AG04449 (cell line): ENCODE measurements at places on chromosomes 12 and 14.

GRCh38 chr12:46149079-46149464, 119.8 kb downstream of the SLC38A1 start:
- no peak for DNase-seq

GRCh38 chr14:91872517-91873470, 5.5 kb upstream of the TC2N start:
- DNase-seq, result no peak

- DNase-seq, result no peak
These were observed 12.3 kb downstream of the ABCD4 start for GRCh38 chr14:74290415-74290814.

- DNase-seq, result no peak
These were observed 150.4 kb downstream of the PHETA1 start for GRCh38 chr12:111218499-111218898.

GRCh38 chr12:50057896-50058670, 687 bp downstream of the ASIC1 start:
- DNase-seq, result no peak

GRCh38 chr12:107108995-107109508, 15.7 kb upstream of the CRY1 start:
- DNase-seq, result no peak

- DNase-seq, result no peak
These were observed 49.5 kb downstream of the RBMS2 start for GRCh38 chr12:56571121-56571520.

DNA sequence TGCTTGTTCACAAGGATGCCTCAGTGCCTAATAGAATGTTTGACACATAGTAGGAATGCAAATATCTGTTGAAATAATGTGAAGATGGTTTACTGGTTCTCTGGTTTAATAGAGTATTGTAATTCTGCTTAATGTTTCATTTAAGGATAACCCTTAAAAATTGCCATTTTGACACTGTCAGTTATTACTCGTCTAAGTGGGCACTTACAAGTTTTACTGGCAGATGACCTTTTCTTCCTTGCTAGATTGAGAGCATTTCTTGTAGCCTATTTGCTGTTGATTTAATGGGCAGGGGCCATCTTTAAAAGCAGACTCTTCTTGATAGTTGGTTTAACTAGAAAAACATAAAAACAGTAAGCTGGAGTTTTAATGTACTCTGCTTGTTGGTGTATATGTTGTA, 1.9 kb downstream of the TMEM263 start:
- DNase-seq, result no peak

GRCh38 chr12:44307506-44308168, 471.8 kb downstream of the TMEM117 start:
- DNase-seq, result no peak

- DNase-seq, result no peak
These were observed 703.9 kb downstream of the FSCB start for GRCh38 chr14:43803076-43803689.

DNA sequence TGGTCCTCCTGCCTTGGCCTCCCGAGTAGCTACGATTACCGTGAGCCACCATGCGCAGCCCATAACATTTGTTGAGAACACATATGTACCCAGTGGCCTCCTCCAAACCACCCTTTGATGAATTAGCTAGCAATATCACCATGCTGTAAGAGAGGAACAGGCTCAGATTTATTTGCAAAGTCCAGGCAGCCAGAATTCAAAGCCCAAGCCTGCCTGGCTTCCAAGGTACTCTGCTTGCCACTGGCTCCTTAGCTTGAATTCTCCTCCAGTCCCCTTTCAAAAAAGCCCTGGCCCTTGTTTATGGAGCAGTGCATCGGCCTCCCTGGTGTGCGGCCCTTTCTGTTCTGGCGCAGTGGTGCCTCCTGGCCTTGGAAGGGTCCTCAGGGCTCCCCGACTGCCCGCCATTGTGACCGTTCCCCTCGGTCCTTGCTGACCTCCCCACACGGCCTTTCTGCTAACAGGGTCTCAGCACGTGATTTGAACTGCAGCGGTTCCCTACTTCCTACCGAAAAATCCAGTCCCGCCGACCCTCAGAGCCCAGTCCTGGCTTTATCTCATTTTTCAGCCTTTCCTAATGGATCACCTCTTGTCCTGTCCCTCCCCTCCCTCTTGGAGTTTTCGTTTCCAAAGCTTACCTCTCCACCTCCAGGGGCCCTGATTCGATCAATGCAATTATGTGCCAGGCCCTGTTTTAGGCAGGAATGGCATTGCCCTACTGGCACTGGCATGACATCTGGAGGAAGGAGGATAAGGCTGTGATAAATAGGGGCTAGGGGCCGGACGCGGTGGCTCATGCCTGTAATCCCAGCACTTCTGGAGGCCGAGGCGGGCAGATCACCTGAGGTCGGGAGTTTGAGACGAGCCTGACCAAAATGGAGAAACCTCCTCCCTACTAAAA, 22.0 kb downstream of the SLC25A29 start:
- no peak for DNase-seq

DNA sequence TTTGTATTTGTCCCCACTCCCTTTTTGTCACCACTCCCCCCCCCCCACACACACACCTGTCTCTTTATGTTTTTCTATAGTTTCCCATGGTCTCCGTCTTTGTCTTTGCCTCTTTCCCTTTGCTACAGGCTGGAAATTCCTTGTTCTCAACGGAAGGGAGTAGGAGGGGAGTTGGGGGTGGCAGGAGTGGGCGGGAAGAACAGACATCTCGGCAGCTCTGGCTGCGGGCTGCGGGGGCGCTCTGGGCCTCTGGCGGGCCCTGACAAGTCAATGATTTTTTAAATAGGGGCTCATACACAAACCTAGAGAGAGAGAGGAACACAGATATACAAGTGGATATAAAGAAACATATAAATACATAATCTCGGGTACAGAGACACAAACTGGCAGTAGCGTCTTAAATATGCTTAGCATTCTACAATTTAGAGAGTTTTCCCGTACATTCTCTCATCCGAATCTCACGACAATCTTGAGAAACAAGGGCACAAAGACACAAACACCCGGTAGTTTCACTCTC, 2.4 kb upstream of the NAB2 start:
- no peak for DNase-seq

- no peak for DNase-seq
These were observed 81.2 kb downstream of the RIMBP2 start for GRCh38 chr12:130634866-130635265.

DNA sequence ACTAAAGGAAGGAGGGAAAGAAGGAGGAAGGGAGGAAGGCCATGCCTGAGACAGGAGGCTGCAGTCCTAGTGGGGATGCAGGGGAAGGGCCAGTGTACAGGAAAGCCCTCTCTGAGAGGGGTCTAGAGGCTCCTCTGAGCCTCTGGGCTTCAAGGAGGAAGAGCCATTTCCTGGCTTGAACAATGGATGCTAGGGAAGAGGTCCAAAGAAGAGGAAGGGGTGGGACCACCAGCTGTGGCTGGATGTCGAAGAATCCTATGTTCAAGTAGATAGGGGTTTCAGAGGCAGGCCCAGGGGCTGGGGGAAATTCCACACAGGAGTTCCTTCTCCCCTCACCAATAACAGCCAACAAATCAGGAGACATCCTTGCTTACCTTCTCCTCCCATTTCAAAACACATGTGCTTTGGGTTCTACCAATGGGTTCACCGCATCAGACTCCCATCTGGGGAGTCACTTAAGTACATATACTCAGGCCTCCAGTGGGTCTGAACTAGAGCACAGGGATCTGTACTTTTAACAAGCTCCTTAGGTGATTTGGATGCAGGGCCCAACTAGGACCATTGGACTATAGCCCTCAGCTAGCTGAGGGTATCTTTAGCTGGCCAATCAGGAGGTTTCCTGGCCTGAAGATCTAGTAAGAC, 32.4 kb downstream of the PRPF40B start:
- no peak for DNase-seq

- no peak for DNase-seq
These were observed 9.9 kb downstream of the KICS2 start for GRCh38 chr12:64212119-64212746.

- no peak for DNase-seq
These were observed 152.3 kb upstream of the DAAM1 start for GRCh38 chr14:59036134-59036533.

DNA sequence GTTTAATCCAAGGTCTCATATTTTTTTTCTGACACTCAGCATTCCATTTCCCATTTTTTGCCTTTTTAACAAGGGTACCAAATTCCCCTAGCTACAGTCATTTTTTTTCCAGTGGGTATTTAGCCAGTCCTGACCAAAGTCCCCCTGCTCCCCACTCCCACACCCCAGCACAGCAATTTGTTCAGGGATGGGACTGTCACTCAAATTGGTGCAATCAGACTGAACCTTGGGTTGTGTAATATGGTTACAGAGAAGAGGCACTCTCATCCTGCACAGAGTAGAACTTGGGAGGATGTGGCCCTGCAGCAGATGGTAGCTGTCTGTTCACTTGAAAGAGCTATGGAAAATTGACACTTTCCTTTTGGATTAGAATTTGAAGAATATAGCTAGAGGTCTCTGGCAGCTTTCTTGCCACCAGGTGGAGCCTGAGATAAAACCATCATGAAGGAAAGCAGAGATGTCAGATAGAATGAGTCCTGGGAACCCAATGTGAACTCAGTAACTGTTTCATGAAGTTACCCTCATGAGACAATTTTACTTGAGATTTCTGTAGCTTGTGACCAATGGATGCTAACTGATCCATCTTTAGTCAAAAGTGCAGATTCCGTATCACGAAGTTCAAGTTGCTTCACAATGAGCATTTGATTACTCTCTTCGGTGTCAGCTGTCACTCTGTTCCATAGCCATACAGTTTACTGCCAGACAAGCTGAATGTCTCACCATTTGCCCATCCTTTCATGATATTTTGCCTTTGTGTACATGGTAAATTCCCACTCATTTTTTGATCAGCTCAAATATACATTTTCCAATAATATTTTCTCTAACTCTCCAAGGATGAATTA, 394.0 kb upstream of the SYT1 start:
- peak; percentile 9 for DNase-seq

DNA sequence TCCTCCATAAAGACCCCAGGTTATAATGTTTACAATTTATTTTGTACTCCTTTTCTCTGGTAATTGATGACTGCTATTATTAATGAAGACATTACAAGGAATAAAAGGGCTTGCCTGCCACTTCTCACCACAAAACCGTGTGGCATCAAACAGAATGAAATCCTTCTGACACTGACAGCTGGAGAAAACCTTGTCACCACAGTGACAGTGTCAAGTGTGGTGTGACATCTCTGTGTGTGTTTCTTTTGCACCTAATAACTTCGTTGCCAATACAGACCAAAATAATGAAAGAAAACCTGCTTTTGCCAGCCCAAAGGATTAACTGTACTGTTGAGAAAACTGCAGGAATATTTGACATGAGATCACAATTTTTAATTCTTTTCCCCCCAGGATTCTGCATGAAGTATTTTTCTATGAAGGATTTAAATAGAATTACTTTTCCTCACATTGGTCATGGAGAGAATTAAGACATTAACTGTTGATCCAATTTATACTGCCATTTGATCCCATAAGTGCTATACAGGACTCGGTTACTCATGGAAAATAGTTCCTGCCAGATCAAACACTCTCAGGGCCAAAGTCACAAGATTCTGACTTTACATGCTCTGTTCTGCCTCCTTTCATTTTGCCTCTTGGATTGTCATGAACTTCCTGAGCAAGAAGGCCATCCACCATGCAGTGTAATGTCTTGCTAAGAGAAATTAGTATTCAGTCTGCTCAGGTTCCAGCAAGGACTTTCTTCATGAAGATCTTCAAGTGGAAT, 60.4 kb upstream of the IFNG-AS1 start:
- no peak for DNase-seq

- no peak for DNase-seq
These were observed 2.3 kb upstream of the NOP2 start for GRCh38 chr12:6570264-6570887.

DNA sequence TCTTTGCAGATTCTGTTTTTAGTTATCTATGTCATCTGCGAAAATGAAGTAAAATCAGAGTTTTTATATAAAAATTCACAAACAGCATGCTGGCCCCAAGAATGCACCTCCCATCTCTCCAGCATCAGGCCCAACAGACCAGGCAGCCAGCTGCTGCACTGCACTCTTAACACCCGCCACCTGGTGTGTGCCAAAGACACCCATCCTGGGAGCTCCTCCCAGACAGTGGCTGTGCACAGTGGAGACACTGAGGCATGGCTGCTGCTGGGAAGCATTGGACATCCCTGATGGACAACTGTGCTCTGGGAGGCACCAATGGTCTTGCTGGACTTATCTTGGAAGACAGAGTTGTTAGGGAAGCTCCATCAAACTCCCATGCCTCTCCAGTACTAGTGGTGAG, 817.2 kb downstream of the TMEM121 start:
- DNase-seq, result no peak

- no peak for DNase-seq
These were observed 73.8 kb upstream of the TBX3 start for GRCh38 chr12:114757684-114758325.

DNA sequence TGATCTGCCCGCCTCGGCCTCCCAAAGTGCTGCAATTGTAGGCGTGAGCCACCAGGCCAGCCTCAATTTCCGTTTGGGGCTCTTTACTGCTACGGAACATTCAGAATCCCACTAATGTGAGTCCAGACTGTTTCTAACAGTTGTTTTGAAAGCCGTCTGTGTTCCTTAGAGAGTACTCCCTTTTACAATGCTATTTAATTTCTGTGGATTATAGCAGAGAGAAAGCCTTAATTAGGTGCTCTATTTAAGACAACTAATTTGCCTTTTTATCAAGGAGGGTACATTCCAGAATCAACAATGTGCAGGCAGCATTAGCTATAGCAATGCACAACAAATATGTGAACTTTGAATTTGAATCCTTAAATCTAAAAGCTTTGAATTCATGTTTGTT, 2.8 kb upstream of the SAV1 start:
- DNase-seq, result no peak

- no peak for DNase-seq
These were observed 678 bp downstream of the ZBTB25 start for GRCh38 chr14:64502887-64503433.

GRCh38 chr14:100698666-100699448, 27.8 kb upstream of the DLK1 start:
- DNase-seq, result no peak

DNA sequence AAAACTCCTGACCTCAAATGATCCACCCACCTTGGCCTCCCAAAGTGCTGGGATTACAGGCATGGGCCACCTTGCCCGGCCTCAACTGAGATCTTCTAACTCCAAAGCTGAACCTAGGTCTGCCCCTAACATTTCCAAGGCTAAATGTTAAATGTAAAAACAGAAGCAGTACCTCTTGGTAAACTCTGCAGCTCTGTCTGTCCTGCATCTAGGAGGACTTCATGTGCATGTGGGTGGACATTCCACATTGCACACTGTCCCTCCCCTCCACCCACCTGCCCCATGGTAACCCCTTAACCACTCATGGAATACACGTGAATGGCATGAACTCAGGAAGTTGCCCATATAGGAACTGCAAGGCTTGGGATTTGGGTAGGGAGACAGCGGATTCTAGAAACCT, 33.1 kb downstream of the SNX6 start:
- DNase-seq, result no peak

GRCh38 chr12:22856178-22856577, 231.2 kb downstream of the ETNK1 start:
- DNase-seq, result peak; percentile 3

GRCh38 chr14:50773632-50774541, 57.1 kb downstream of the NIN start:
- DNase-seq, result no peak
